ENCODE measurements at places on chromosomes 11 and 22. TPM values are rescaled to one million over a fixed set of nuclear protein-coding genes. Genes with fewer than 3 reads are reported as not detected.

Gene SF1
- 58.8 TPM for total RNA-seq

Gene PRRG4
- total RNA-seq: not detected

Gene LARGE2
- total RNA-seq: not detected

Gene OR5A1
- total RNA-seq: not detected

Gene MMP1
- total RNA-seq: 3.1 TPM

Gene GDPD4
- total RNA-seq: not detected

Gene PKP3
- 3.2 TPM for total RNA-seq

Gene SHANK2
- 0.43 TPM for total RNA-seq

Data from bronchial smooth muscle cell (primary cell).